ENCODE measurements at places on chromosomes 13 and 19.

- DNase-seq: no peak
Measured at GRCh38 chr19:55206664-55207500, 2.4 kb downstream of the PTPRH start.

- no peak for DNase-seq
Measured at GRCh38 chr19:29370276-29370675, 155.5 kb upstream of the VSTM2B start.

DNA sequence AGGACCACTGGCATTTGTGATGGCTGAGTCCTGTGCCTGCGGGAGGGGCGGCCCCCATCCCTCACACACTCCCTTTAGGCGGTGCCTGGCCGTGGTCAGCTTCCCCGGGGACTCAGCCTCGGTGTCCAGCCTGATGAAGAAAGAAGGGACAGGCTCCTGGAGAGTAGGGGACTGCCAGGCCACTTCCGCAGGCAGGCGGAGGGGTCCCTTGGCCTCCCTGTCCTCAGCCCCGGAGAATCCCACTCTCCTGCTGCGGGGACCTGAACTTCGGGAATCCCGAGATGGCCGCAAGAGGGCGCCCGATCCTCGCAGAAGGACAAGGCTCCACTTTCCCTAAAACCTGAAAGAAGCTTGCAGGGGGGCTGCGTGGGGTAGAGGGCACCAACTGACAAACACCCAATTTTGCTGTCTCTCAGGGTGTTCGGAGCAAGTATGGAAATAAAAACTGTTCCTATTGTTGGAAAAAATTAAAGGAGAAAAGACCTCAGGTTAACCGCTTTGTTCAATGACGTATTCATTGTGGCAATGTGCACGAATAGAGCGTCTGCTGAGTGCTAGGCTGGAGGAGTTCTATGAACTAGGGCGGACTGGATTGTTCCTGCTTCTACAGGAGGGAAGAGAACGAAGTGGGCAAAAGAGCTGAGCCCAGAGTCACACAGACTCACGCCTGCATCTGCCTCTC lies 297.3 kb downstream of the ZNF536 start:
- DNase-seq: peak; percentile 5

DNA sequence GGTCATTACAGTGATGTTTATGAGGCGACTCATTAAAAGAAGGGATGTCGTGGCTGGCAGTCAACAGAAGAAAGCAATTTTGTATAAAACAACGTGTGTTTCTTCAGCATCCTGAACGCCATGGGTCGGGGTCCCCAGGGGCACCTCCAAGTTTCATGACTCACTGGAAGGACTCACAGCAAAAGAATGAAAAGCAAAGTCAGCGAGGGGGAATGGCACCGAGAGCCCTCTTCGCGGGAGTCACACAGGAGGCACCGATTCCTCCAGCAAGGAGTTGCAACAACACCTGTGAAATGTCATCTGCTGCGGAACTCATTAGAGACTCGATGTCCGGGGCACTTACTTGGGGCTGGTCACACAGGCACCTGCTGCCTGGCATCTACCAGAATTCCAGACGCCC lies 130.7 kb upstream of the PEG3 start:
- DNase-seq: no peak

- no peak for DNase-seq
Measured at GRCh38 chr19:47601180-47601904, 7.6 kb upstream of the BICRA start.
